ENCODE measurements at places on chromosomes 4 and X.

GRCh38 chrX:38968344-38969216, 167.3 kb downstream of the MID1IP1 start:
- peak; percentile 23 for DNase-seq

- no peak for DNase-seq
Observed at GRCh38 chrX:140177821-140178220, 212.5 kb upstream of the CXorf66 start.

DNA sequence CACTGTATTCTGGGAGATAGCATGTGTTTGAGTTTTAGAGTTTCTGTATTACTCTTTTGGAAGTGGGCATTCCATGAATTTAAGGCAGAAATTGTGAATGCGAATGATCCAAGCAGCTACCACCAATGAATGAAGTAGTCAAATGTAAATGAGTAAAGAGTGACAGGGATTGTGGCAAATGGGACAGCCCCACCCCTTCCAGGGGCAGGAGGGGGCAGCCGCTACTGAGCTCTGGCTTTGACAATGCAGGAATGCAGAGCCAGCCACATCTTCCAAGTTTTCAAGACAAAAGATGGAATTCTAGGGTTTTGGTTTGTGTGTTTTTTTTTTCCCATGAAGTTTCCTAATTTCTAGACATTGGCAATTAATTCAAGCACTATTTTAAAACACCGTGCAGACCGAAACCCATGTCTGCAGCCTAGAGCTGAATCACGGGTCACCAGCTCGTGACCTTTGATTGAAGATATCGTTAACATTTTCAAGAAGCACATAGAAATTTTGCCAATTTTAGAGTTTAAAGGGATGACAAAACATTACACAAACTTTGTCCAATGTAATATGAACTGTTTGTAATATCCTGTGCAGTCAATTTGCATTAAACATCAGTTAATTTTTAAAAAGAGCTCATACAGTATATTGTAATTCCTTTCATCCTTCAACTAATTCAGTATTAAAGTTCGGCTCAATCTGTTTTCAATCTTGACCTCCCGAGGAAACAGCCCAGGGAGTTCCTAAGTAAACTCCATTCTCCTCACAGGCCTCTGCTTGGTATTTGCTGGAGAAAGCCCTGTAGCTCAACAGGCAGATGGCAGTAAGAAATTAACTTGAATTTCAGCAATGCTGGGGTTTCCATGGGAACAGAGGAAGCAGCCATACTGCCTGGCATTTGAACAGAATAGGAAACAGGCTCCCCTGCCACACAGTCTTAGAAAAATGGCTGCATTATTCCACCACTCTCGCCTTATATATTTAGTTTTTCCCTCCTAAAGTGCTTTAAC, 83.4 kb downstream of the UCHL1 start:
- peak; percentile 54 for DNase-seq

GRCh38 chr4:134531013-134531412, 329.4 kb upstream of the PABPC4L start:
- no peak for DNase-seq

GRCh38 chrX:5449323-5449722, 779.3 kb downstream of the NLGN4X start:
- DNase-seq, result no peak

GRCh38 chr4:98444371-98444770, 183.2 kb downstream of the RAP1GDS1 start:
- DNase-seq, result no peak

DNA sequence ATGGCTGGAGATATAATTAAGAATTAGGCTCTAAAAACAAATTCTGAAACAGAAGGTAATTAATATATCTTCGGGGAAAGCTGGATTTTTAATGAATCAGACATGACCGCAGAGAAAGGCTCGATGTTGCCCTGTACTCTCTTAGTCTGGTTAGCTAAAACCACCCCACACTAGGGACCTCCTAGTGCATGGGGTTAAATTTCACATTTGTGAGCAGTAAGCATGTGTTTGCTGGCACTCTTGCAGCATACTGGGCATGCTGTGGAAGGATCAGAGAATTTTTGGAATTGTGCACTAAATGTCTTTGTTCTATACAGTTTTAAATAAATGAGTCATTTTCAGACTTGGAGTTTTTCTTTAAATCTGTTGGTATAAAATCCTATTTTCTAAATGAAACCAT, 475.6 kb upstream of the FTHL17 start:
- DNase-seq, result peak; percentile 40

DNA sequence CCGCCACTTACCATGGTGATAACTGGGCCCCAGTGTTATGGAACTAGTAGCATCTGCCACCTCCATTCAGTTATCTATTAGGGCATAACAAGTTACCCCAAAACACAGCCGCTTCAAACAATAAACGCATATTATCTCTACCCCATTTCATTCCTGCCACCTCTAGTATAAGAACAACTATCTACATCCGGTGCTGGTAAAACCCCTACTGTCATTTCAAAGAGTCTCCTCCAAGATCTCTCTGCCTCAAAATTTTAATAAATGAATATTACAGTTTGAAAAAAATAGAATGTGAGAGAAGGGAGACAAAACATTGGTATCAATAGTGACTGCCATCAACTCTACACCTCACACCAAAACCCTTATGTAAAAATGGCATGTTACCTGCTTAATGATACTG, 35.5 kb upstream of the RBPJ start:
- DNase-seq, result no peak

- DNase-seq, result no peak
Observed at GRCh38 chrX:154515090-154515965, 704 bp downstream of the FAM3A start.

Measured in stromal cell of bone marrow (primary cell).